ENCODE measurements at places on chromosomes 6 and 20.

- DNase-seq = no peak
Measured at GRCh38 chr6:133956416-133957049, 3.5 kb downstream of the TBPL1 start.

GRCh38 chr20:62577490-62577836 is 64.8 kb upstream of the SLCO4A1 start:
- no peak for DNase-seq

DNA sequence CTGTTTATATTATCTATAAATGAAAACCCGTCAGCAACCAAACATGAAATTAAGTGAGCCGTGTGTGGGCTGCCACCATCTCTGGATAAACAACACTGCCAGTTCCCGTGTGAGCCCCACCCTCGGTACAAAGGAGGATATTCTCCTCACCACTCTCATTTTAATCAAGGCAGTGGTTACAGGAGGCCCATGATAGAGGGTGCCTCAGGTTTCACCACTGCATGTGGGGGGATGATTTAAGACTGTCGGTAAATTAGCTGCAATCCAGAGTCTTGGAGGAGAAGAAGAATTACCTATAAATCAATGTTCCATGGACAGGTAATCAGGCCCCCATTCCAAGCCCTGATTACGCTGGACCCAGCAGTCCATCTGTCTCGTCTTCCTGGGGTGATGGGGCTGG is 361.6 kb upstream of the SULF2 start:
- DNase-seq = peak; percentile 53

DNA sequence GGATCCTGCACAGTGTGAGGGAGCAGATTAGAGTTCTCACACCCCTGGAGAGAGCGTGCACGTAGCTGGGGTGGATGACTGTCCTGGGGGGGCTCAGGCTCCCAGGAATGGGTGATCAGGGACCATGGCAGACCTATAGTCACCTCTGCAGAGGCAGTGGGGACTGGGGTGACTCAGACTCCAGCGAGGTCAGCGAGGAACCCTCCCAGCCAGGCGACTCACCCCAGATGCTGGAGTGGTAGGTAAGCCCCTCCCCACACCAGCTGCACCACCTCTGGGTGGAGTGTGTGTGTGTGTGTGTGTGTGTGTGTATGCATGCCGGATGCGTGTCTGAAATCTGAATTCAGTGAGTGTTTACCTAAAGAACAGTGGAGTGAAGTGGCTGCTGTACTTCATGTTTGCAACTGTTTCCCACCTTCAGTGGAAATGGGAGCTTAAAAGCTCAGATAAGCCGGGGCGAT is 17.4 kb upstream of the GTSF1L start:
- no peak for DNase-seq

DNA sequence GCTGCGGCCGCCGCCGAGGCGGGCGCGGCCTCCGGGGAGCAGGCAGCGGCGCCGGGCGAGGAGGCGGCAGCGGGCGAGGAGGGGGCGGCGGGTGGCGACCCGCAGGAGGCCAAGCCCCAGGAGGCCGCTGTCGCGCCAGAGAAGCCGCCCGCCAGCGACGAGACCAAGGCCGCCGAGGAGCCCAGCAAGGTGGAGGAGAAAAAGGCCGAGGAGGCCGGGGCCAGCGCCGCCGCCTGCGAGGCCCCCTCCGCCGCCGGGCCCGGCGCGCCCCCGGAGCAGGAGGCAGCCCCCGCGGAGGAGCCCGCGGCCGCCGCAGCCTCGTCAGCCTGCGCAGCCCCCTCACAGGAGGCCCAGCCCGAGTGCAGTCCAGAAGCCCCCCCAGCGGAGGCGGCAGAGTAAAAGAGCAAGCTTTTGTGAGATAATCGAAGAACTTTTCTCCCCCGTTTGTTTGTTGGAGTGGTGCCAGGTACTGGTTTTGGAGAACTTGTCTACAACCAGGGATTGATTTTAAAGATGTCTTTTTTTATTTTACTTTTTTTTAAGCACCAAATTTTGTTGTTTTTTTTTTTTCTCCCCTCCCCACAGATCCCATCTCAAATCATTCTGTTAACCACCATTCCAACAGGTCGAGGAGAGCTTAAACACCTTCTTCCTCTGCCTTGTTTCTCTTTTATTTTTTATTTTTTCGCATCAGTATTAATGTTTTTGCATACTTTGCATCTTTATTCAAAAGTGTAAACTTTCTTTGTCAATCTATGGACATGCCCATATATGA is 3.2 kb downstream of the MARCKS start:
- DNase-seq = peak; percentile 41

- DNase-seq = no peak
Measured at GRCh38 chr6:16412982-16413381, 174.6 kb downstream of the GMPR start.

GRCh38 chr6:126696921-126697693 is 357.2 kb downstream of the CENPW start:
- peak; percentile 30 for DNase-seq

- DNase-seq = no peak
Measured at GRCh38 chr20:50680105-50680960, 11.0 kb downstream of the RIPOR3 start.

- no peak for DNase-seq
Measured at GRCh38 chr6:53874964-53875363, 80.2 kb downstream of the LRRC1 start.

DNA sequence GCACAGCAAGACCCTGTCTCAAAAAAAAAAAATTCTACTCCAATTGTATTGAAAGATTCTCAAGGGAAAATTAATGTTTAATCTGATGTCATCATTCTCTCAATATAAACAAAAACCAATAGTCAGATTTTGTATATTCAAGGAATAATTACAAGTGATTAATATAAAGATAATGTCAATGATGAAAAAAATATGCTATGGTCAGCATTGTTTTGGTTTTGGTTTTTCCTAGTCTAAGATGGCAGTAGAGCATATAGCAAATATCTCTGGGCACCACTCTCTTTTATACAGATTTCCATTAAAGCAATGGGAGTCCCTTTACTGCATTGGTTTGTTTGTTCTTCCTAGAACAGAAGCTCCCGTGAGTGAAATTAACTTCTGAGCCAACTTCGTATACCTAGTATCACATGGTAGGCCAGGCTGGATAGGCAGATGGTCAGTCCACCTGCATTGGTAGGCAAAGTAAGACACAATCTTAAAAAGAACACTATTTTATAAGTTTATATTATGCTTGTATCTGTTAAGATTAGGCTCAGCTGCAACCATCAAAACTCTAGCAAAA is 523.8 kb upstream of the JARID2 start:
- no peak for DNase-seq

GRCh38 chr6:77292564-77293546 is 170.4 kb downstream of the HTR1B start:
- no peak for DNase-seq

- no peak for DNase-seq
Measured at GRCh38 chr6:148448369-148449012, 105.9 kb downstream of the SASH1 start.

DNA sequence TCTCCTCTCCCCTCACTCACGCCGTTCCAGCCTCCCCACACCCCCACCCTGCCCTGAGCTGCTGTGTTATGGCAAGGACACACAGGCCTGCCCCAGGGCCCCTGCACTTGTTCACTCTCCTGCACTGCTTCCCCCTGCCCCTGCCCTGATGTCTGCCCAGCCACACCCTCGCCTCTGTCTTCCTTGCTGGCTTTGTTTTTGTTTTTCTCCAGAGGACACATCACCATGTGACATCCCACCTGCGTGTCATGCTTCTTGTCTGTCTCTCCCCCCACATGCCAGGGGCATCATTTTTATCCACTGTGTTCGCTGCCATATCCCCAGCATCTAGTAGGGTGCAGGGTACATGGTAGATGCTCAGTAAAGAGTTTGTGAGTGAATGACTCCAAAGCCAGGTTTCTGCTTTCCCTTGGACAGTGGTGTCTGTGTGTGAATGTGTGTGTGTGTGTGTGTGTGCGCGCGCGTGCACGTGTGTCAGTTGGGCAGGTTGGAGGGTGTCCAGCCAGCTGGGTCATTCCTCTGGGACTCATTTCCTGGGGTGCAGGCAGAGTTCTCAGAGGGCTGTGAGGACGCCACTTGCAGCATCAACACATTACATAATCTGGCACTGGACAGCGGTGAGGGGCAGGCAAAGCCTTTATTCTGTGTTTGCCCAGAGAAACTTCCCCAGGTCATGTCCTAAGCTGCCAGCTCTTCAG is 60.6 kb downstream of the STK35 start:
- no peak for DNase-seq

DNA sequence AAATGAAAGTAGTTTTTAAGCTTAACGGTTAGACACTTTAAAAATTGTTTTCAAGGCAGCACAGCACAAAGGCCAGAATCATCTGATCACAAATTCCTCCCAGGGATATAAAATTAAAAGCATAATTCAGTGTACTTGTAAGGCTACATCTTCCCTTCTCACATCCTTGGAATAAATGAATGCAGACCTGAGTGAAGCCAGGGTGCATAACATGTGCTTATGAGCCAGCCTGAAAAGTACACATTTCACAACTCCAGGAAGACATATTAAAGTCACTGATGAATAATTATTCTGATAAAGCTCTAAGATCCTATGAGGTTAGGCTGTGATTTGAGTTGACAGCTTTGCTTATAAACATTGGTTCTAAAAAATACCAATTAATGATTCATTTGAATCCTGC is 163.6 kb downstream of the BTBD9 start:
- DNase-seq = no peak

GRCh38 chr20:49482621-49483017 is at the start of gene KCNB1:
TSS of gene KCNB1 (minus strand) at chr20:49482668. CDS start at chr20:49482480, 188 bp downstream.
- DNase-seq = peak; percentile 87

DNA sequence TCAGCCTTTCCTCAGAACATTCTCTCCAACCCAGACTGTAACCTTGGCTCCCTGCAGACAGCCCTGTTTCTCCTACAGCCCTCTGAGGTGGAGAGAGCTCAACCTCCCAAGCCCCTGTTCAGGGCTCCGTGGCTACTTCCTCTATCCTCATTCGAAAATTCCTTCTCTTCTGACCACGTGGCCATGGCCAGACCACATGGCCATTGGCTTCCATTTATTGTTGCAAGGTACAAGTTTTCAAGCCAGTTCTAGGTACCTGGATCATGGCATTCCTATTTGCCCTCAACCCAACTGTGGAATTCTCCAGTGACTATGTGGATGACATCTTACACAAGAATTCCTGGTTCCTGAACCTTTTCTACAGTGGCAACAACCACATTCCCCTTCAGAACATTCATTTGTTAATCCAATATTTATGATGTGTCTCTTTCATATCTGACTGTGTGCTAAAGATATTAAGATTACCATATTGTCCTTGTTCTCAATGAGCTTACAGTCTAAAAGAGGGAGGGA is 161.9 kb downstream of the GMPR start:
- no peak for DNase-seq

DNA sequence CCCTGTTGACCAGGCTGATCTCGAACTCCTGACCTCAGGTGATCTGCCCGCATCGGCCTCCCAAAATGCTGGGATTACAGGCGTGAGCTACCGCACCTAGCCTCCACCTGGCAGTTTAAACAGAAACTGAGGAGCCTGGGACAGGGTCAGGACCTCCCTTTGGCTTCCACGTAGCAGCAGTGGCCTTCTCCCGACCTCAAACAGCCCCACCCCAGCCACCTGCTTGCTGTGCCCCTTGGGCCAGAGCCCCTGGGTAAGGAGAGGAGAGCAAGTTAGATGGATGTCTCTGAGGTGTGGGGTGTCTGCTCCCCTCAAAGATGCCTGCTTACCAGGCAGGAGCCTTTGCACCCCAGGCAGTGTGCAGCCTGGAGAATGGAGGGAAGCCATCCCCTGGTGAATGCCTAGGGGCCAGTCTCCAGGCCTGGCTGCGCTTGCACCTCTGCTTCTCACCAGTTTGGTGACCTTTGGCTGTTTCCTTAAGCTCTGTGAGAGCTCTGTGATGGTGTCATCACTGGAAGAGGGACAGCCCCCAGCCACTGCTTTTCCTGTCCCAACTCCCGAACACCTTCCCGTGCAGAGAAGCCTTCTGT is 42.1 kb upstream of the MDFI start:
- DNase-seq = no peak

- DNase-seq = peak; percentile 60
Measured at GRCh38 chr6:135535989-135536414, 38.5 kb upstream of the AHI1 start.

GRCh38 chr20:13262671-13263360 is 41.7 kb downstream of the ISM1 start:
- DNase-seq = no peak

DNA sequence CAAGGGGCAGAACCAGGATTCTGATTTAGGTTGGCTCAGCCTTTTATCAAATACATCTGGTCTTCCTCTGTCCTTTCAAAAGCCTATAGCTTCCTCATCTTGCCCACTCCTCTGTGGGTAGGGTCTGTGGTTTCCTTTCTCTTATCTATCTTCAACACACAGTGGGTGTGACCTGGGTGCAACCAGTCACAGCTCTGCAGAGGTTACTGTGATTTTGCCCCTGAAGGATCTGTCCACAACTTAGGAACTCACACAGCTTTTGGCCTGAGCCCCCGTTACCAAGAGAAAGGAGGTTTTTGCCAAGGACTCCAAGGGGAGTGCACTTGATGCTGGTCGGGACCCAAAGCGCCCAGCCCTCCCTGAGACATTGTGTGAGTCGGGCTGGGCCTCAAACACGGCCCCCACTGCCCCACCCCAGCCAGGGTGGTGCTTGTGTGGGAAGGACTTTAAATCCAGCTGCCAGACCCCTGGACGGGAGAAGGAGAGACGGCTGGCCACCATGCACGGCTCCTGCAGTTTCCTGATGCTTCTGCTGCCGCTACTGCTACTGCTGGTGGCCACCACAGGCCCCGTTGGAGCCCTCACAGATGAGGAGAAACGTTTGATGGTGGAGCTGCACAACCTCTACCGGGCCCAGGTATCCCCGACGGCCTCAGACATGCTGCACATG is at the start of gene PI16:
Gene PI16 (plus strand): TSS at position 477 of the 670 bp plus-strand sequence. CDS start 23 bp downstream, at position 500.
- no peak for DNase-seq

DNA sequence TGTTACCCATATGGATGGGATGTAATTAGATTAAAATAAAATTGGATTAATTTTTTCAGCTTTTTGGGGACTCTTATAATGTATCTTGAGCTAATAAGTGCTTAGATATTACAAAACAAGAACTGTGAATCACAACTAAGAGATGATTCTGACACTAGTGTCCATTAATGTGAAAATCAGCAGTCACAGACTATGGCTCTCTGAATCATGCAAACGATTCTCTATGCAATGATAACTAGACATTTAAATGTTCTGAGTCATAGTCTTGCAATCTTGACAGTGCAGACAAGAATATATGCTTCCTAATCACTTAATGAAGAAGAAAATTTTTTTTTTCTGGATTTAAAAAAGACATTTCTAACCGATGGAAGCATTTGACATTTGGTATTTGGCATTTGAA is 82.2 kb upstream of the OPRM1 start:
- DNase-seq = no peak

- no peak for DNase-seq
Measured at GRCh38 chr6:43807228-43808061, 37.4 kb downstream of the VEGFA start.

DNA sequence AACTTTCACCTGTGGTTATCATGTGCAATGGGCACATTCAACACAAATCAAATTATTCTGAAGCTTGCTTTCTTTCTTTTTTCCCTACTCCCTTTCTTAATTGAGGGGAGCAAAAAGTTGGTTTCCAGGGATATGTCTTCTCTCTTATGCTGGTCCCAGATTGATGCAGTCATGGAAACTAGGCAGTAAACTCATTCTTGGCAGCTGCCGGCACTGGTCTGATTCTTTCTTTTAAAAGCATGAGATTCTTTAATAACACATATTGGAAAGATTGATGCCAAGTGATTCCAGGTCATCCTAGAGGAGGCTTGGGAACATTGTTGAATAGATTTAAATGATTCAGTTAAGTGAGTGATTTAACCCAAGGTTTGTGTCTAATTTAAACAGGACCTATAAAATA is 29.0 kb downstream of the PTPRA start:
- DNase-seq = no peak

Data from renal pelvis (tissue), 12 donors.